ENCODE measurements at places on chromosomes 16 and 17.

DNA sequence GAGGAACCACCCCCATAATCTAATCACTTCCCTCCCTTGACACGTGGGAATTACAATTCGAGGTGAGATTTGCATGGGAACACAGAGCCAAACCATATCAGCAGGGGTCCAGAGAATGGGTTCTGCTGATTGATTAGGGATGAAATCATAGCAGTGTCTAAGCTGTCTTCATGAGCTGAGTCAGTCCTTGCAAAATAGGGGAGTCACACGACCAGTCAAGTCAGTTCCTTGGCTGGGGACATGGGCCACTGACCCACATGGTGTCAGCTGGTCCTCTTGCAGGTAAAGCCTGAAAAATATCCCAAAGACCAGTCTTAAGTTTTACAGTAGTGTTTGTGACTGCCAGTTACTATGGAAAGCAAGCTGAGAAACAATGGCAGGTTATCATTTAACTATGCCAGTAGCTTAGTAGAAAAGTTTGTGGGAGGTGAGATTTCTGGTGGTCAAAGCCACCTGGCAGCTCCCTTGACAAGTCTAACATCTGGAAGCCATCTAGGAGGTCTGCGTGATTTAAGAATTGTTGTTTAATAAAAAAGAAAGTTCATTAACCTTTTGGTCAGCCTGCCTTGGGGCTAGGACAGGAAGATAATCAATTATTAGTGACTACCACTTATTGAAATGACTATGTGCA, 15.7 kb upstream of the ATF7IP2 start:
- no peak overlapping the region for H3K4me3 ChIP-seq
- H3K36me3 ChIP-seq, result no peaks in the 10 kb centered on the region
- H3K4me1 ChIP-seq, result no peaks in the 10 kb centered on the region
- H3K27ac ChIP-seq, result no peak overlapping the region
- no peaks in the 10 kb centered on the region for H3K27me3 ChIP-seq

DNA sequence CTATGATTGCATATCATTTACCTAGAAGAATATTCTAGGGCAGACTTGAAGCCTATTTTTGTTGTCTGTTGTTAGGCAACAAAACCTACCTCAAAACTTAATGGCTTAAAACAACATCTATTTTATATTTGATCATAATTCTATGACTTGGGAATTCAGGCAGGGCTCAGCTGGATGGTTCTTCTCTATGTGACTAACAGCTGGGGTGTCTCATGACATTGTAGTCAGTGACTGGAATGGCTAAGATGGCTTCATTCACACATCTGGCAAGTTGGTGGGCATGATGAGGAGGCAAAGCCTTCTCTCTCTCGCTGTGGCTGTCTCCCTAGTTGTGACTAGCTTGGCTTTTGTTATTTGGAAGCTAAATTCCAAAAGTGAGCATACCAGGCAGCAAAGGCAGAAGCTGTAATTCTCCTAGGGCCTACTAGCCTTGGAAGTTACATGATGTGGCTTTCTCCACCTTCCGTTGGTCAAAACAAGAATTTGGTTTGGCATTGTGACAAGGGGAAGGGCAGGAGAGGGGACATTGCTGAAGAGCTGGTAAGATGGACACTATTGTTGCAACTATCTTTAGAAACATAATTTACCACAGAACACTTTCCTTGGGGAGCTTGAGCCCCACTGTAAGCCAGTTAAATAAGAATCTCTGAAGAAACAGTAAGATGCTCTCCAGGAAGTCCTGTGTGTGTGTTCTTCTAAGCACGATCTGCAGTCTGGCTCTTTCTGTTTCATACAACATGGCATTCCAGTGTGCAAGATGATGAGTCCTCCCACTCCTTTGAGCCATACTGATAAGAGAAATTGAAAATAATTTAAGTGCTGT, 39.4 kb downstream of the ZNRF1 start:
- H3K36me3 ChIP-seq, result no peaks in the 10 kb centered on the region
- no peak overlapping the region for H3K4me3 ChIP-seq
- no peaks in the 10 kb centered on the region for H3K27me3 ChIP-seq
- H3K27ac ChIP-seq, result no peak overlapping the region
- H3K4me1 ChIP-seq, result no peaks in the 10 kb centered on the region

DNA sequence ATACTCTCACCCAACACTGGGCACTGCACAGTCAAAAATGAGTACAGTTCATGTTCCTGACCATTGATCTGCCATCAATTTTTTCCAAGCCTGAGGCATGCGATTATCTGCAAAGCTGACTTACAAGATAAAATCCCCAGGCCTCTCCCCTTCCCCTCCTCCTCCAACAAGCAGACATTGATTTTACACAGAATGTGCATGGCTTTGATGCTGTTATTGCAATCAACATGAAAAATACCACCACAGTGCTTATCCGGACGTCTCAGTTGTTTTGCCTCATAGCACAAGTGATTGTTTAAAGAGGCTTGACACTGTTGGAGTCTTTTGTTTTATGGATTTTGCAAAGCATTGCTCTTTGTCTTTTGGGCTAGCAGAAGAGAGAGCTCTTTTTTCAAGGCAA, 163.8 kb downstream of the TOX3 start:
- H3K36me3 ChIP-seq, result no peaks in the 10 kb centered on the region
- peaks cover 6% of the 10 kb centered on the region for H3K4me1 ChIP-seq
- no peaks in the 10 kb centered on the region for H3K27me3 ChIP-seq
- no peak overlapping the region for H3K27ac ChIP-seq
- no peak for DNase-seq

GRCh38 chr16:87206646-87207451, 110.3 kb downstream of the C16orf95 start:
- no peak overlapping the region for H3K27ac ChIP-seq
- DNase-seq, result no peak
- H3K4me1 ChIP-seq, result no peaks in the 10 kb centered on the region
- no peaks in the 10 kb centered on the region for H3K36me3 ChIP-seq
- H3K27me3 ChIP-seq, result no peaks in the 10 kb centered on the region
- no peak overlapping the region for H3K4me3 ChIP-seq

DNA sequence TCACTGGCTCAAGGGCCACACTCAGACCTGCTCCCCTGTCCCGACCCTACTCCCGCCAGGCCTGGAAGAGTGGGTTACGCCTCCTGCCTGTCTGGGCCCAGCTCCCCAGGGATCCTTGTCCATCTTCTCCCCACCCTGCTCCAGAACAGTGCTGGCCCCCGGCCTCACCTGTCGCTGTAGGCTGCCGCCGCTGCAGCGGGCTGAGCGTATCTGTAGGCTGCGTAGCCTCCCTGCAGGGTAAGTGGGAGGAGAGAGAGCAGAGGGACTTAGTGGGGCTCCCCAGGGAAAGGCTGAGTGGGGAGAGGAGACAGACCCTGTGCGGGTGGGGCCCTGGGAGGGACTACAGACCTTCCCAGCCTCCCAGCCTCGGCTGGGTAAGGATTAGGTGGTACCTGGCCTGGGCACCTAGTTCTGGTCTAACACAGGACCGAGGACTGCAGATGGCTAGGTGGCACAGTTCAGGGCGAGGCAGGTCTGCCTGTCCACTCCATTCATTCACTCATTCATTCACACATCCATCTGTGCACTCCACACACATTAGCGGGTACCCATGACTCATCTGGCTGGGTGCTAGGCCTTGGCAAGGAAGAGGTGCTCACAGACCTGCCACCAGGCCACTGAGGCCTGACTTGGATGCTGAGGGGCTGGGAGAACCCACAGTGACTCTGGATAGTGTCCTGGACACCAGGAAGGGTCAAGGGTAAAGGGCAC, 20.9 kb downstream of the ENGASE start:
- H3K27ac ChIP-seq, result no peak overlapping the region
- H3K4me1 ChIP-seq, result no peaks in the 10 kb centered on the region
- no peaks in the 10 kb centered on the region for H3K36me3 ChIP-seq

GRCh38 chr16:89344458-89344834, 126.9 kb downstream of the ZNF778 start:
- no peaks in the 10 kb centered on the region for H3K27me3 ChIP-seq
- no peak for DNase-seq
- H3K4me1 ChIP-seq, result peaks cover 65% of the 10 kb centered on the region
- H3K4me3 ChIP-seq, result no peak overlapping the region
- H3K36me3 ChIP-seq, result no peaks in the 10 kb centered on the region
- H3K27ac ChIP-seq, result peak overlapping the region; percentile 53
